ENCODE measurements at places on chromosomes 7 and 10.

GRCh38 chr10:14906765-14907164 is 28.1 kb downstream of the SUV39H2 start:
- DNase-seq: no peak

DNA sequence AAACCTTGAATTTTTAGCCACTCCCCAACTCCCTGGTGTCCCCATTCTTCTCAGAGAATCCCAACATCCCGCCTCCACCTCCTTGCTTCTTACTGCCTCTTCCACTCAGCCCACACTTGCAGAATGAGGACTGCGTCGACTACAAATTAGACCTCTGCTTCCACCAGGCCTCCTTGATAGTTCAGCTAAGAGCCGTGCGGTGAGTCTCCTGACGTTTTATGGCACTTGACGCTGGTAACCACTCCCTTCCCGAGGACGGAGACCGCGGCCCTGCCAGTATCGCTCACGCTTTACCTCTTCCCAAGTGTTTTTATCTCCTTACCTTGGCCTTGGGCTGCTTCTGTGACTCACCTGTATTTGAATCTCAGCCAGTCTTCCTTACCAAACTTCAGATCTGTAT is 31.1 kb downstream of the RBM17 start:
- DNase-seq: no peak

- no peak for DNase-seq
Observed at GRCh38 chr10:97498841-97499560, at the start of gene UBTD1. UBTD1 (plus strand) TSS chr10:97498924; CDS start chr10:97499204, 280 bp downstream.

DNA sequence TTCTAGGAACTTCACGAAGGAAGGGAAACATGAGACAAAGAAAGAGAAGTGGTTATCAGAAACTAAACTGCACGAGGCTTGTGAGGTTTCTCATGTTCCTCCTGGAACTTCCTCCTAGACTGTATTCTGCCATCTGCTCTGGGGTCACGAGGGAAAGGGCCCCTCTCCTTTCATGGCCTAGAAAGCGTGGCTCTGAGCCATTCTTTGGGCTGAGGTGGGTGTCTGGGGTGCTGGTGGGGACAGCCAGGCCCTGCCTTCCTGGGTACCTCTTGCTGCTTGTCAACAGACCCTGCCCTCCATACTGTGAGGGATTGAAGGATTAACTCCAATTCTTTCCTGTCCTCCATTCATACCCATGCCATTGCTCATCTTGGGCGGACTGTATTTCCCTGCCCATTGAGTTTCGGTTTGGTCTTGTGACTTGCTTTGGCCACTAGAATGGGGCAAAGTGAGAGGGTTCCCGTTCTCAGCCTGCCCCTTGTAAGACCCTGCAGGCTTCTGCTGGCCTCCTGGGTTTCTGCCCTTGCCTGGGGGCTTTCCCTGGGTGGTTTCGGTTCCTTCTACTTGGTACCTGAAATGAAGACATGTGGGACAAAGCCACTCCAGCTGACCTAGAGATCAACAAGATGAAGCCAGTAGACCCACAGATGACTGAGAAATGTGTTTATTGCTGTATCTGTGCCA is 14.9 kb upstream of the GIMAP8 start:
- peak; percentile 98 for DNase-seq

DNA sequence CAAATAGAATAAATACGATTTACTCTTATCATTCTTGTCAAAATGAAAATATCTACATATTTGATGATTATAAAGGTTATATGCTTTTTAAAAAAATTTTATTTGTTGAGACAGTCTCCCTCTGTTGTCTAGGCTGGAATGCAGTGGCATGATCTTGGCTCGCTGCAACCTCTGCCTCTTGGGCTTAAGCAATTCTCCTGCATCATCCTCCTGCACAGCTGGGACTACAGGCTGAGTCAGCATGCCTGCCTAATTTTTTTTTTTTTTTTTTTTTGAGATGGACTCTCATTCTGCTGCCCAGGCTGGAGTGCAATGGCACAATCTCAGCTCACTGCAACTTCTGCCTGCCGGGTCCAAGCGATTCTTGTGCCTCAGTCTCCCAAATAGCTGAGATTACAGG is 48.9 kb downstream of the PUS7 start:
- DNase-seq: peak; percentile 21

DNA sequence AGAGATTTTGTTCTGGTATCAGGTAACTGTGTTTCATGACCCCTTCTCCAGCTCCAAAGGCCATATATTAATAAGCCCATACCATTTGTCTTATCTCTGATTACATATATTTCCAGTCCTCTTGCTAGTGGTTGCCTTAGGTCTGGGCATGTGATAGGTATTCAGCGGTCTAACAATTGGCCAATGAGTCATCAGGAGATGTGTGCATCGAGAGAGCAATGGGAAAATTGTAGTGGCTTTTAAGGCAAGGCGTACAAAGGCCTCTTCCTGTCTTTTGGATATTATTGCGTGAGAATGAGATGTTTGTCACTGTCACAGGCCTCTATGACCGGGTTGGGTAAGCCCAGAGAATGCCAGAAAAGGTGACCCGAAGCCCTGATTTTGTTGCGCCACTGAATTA is 38.6 kb upstream of the SFRP5 start:
- no peak for DNase-seq

All from RPMI8226 (cell line).